Stimulated activated CD4-positive, alpha-beta T cell treated with anti-CD3 and anti-CD28 coated beads, Interleukin-2, amount 100 ng/mL, for 4 hours (primary cell): ENCODE measurements at places on chromosomes 12 and 14.

- DNase-seq: no peak
Observed at GRCh38 chr14:76904100-76904739, 78.0 kb downstream of the LRRC74A start.

DNA sequence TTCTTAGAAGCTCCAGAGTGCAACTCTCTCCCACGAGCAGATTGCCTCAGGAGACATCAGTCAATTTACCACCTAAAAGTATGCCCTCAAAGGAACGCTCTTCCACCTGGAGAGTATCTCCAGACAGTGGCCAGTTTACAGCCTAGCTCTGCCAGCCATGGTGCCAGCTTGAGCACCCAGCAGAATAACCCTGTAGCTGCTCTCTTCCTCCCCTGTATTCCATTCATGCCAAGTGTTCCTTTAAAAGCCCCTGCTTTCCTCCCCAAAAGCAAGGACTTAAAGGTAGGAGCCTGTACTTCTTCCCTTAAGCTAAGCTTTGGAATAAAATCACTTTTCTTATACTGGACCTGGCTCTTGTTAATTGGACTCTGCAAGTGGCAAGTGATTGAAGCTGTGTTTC lies 245.4 kb upstream of the TMEM132C start:
- no peak for DNase-seq

DNA sequence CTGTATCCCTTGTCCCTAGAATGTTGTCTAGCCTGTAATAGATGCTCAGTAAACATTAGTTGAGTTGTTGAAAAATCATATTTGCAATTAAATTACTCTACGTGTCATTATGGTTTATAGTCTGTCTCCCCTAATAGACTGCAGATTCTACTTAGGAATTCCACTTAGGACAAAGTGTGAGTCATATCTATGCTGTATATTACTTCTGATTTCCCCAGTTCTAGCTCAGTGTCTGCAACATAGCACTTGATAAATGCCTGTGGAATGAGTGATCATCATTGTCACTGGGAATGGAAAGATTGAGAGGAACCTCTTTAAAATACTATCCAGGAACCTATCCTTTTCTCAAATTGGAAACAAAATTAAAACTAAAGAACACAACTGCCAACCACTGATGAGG lies 99.3 kb downstream of the TBX5 start:
- no peak for DNase-seq

DNA sequence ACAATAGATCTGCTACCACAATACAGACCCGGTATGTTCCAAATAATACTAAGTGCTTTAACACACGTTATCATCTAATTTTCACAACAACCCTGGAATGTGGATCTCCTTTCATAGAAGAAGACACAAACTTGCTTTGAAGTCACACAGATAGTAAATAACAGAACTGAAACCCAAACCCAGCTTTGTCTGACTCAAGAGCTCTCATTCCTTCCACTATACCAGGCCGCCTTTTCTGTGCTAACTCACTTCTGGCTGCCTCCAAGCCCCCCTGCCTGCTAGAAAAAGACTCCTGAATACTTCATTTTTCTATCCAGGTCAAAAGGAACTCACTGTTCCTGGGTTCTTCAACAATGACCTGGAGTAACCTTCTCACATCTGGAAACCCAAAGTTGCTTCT lies 37.8 kb downstream of the PRPF40B start:
- DNase-seq: no peak

DNA sequence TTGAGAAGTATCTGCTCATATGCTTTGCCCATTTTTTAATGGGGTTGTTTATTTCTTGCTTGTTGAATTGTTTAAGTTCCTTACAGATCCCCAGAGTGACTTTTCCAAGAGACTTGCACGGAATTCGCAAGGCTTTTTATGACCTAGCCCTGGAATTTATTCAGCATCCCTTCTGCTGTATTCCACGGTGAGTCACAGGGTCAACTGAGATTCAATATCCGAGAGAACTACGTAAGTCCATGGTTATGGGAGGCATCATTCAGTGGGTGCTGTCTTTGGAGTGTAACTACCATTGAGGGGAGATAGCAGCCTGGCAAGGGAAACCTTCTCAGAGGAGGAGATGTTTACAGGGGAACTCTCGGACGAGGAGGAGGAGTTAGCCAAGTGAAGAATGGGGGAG lies 20.9 kb upstream of the GPRC5A start:
- no peak for DNase-seq

DNA sequence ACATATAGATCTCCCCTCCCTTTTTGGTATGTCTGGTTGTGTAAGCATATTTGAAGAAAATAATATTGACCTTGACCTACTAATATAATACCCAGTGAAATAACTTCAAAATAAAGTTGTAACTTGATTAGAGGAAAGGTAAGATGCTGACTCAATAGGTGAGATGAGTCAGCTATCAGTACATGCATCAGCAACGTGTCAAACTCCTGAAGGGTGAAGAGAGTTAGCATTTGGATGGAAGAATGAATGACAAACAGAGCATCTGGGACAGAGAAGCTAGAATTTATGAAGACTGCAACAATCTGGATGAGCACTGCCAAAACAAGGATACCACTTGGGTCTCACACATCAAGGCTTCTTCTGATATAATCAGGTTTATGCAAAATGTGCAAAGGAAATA lies 74.9 kb downstream of the PPP2R5E start:
- DNase-seq: no peak

DNA sequence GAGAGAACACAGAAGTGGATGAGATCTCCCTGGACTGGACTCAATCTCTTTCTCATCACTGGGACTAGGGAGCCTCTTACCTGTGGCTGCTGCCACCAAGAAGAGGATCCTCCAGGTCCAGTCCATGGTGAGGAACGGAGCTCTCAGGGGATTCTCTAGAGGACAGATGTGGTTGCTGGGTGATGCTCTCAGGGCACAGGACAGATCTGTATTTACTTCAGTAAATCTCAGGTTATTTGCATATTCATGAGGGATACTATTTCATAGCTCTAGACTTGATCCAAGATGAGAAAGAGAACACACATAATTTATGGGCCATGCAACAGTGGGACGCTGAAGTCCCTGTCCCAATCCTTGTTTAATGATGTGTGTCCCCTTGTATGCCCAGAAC lies 460.5 kb downstream of the TMEM121 start:
- DNase-seq: no peak

DNA sequence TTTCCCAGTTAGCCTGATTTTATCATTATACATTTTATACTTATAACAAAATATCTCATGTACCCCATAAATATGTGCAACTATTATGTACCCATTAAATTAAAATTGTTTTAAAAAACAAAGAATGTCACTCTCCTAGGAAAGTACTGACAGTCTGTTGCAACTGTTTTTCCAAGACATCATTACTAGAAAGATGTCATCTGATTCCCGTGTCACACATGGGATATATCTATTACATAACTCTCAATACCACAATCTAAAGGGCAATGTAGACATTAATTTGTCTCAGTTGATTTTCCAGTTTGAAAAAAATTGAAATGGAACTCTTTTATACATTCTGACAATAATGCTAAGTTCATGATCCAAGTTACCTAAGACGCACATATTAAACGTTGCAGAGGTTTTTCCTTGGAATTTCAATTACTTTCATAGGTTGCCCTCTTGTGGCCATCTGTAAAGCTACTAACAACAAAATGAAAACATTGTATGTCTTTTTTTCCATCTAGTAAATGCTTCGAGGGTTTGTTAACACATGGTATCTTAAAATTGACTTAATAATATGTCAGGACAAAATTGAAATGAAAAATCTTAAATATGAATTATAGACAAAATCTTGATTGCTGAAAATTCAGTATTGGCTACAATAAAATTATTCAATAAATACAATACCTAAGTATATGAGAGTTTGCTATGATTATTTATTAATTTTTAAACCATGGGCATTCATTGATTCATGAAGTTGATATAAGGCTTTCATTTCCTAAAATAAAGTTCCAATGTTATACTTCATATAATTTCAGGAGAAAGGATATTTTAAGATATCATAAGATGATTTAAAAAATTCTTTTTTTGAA lies 131.6 kb downstream of the PPFIA2 start:
- DNase-seq: no peak

DNA sequence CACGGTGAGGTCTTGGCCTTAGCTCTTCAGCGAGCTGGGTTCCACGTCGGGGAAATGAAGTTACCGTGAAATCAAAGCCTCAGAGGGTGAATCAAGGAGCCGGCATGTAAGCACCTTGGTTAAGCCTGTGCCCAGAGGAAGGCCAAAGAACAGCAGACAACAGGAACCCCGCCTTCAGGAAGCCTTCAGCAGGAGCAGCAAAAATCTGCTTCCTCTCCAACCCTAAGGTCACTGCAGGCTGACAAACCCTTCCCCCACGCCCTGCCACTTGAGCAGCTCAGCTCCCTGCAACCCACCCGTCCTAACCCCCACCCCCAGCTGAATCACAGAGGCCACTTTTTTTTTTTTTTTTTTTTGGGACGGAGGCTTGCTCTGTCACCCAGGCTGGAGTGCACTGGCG lies 72.9 kb upstream of the LTA4H start:
- DNase-seq: peak; percentile 4

DNA sequence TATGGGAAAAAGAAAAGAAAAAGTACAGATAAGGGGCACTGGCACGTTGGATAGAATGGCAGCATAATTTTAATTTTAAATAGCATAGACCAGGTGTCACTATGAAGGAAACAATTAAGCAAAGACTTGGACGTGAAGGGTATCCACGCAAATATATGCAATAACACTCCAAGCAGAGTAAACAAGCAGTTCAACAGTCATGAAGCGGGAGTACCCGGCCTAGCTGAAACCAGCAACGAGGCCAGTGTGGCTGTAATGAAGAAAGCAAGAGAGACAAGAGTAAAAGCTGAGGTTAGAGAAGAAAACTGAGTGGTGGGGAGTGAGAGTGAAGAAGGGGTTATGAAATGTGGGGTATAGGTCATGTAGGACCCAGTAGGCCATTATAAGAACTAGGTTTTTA lies 85.4 kb downstream of the BCL2L14 start:
- no peak for DNase-seq

- no peak for DNase-seq
Observed at GRCh38 chr12:46150735-46151134, 118.1 kb downstream of the SLC38A1 start.

GRCh38 chr12:85820101-85820500 lies 16.1 kb downstream of the RASSF9 start:
- no peak for DNase-seq

- no peak for DNase-seq
Observed at GRCh38 chr12:124419292-124420040, 124.6 kb downstream of the RFLNA start.

DNA sequence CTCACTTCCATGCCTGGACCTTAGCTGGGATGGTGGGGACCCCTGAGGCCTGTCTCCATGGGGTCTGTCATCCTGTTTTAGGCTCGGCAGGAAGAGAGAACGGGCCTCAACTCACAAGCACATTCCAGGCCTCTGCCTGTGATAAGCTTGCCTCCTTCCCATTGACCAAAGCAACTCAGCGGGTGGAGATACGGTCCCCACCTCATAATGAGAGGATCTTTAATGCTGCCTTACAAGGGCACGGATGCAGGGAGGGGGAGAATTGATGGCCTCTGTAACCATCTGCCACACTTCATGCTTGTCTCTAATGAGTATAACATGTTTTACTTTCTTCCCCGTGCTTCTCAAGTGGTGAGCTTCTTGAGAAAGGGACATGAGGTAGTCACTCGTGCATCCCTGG lies 50.0 kb downstream of the GLT1D1 start:
- DNase-seq: no peak

- DNase-seq: no peak
Observed at GRCh38 chr14:81437244-81437643, 37.1 kb upstream of the STON2 start.

DNA sequence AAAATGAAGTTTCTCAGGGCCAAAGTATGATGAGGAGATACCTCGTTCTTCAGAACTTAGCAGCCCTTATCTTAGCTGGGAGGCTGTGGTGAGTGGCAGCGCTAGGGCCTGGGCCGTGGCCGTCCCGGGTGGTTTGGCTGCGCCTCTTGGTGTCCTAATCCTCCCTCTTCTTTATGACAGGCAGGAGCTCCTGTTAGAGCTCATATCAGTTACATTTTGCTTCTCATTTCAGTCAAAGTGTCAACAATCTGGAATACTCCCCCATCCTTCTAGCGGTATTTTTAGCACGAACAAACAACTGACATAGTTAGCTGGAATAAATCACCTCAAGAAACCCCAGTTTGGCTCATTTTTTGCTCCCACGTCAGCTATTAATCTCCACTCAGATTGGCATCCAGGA lies 188.8 kb downstream of the TTC7B start:
- DNase-seq: no peak

DNA sequence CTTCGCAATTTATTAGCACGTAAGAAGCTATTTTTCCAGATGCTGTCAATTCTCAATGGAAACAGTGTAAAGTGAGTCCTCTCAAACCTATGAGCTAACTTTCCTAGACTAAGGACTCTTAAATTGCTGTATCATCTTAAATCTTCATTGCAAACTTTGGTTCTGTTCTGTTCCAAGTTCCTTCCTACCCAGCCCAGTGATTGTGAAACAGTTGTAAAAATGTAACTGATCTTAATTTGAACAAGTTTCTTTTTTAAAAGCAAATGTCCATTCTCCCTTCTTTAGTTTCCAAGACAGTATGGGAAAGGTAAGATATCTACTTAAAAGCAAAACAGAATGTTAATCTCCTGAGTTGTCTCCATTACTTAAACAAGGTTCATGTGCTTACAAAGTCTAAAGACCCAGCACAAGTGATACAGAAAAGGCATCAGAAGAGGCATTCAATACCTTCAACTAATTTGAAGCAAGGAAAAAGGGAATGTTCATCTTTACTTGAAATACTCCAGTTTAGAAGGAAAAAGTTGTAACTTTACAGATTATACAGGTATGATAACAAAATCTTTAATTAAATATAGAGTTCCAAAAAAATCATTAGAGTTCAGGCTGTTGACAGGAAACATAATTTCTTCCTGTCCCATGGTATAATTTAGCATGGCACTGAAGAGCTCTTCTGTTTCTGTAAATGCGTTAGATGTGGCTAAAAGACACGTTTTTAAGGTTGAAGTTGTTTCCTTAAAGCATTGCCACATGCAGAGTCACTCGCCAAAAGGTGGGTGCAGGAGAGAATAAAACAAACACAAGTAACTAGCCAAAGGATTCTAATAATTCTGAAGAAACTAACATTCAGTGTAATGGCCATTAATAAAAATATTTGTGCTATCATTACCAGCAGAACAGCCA lies 101.5 kb upstream of the USP15 start:
- no peak for DNase-seq

GRCh38 chr12:66156654-66157053 lies 13.1 kb downstream of the TMBIM4 start:
- no peak for DNase-seq

- DNase-seq: peak; percentile 50
Observed at GRCh38 chr12:67482751-67483661, 165.5 kb upstream of the DYRK2 start.

GRCh38 chr14:69484444-69485314 lies at the start of gene PLEKHD1:
TSS of gene PLEKHD1 (plus strand) at chr14:69484728. CDS start at chr14:69484966, 238 bp downstream.
- DNase-seq: no peak

- no peak for DNase-seq
Observed at GRCh38 chr12:95637471-95638155, 86.3 kb upstream of the USP44 start.

GRCh38 chr12:127619869-127620734 lies 646.9 kb upstream of the TMEM132C start:
- DNase-seq: no peak

- no peak for DNase-seq
Observed at GRCh38 chr14:74260525-74261233, 21.4 kb downstream of the VSX2 start.
